ENCODE measurements at places on chromosomes 12 and 14.

DNA sequence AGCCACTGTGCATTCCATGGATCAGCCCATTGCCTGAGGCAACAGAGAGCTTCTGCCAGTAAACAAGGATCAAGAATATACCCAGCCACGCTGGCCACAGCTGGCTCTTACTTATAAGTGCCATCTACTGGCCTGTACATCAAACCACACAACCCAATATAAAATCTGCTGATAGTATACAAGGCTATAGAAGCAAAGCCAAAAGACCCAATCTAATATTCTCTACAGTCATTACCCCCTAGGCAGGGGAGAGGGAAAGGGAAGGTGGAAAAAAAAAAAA lies 4.4 kb upstream of the FAM186B start:
- DNase-seq = no peak

DNA sequence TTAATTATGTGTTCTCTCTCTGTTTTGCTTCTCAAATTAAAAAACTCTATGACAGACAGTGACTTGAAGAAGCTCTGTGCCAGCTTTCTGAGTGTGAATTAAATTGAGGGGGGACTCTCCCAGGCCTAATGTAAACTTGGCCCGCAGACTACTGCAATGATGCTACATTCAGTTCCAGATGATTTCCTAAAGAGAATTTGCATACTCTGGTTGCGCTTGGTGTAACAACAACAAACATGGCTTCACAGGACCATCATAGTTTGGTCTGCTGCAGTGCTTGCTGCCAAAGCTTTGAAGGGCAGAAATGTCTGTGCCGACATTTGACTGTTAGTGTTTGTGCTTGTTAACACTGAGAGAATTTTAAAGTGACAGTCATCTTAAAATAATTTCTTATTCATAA lies 25.0 kb downstream of the CFAP54 start:
- DNase-seq = peak; percentile 25

GRCh38 chr12:75308279-75308678 lies 21.8 kb downstream of the CAPS2 start:
- no peak for DNase-seq

DNA sequence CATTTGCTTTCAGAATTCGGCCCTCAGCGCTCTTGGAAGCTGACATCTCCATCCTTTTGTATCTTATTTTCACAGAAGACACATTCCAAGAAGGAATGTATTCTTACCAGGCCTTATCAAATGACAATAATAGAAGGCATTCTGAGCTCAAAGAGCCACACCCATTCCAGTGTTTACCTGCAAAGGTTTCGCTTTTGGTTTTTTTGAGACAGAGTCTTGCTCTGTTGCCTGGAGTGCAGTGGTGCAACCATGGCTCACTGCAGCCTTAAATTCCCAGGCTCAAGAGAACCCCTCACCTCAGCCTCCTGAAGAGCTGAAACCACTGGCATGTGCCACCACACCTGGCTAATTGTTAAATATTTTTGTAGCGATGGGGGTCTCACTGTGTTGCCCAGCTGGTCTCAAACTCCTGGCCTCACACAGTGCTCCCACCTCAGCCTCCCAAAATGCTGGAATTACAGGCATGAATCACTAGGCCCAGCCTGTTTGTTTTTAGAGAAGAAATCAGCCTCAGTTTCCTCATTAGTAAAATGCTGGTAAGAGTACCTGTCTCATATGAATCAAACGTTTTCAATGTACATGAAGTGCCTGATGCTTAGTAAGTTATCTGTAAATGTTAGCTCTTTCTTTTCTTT lies 69.2 kb downstream of the SLC6A12 start:
- no peak for DNase-seq

- peak; percentile 26 for DNase-seq
Observed at GRCh38 chr12:22709292-22709691, 84.3 kb downstream of the ETNK1 start.

All from astrocyte of the spinal cord (primary cell).